ENCODE measurements at places on chromosomes 2 and 18. TPM values are rescaled to one million over a fixed set of nuclear protein-coding genes. Genes with fewer than 3 reads are reported as not detected.

The RESP18 gene
- not detected for total RNA-seq

The PCARE gene
- total RNA-seq, result not detected

The CTAGE1 gene
- not detected for total RNA-seq

The IL1F10 gene
- not detected for total RNA-seq

The STON1 gene
- total RNA-seq, result 2.2 TPM
